Astrocyte (in vitro differentiated cells and primary cell): ENCODE measurements at places on chromosomes 2 and 18. TPM values are rescaled to one million over a fixed set of nuclear protein-coding genes. Genes with fewer than 3 reads are reported as not detected.
A peak's percentile ranks its signal among the peaks of the same experiment; 100 is the strongest.

DNA sequence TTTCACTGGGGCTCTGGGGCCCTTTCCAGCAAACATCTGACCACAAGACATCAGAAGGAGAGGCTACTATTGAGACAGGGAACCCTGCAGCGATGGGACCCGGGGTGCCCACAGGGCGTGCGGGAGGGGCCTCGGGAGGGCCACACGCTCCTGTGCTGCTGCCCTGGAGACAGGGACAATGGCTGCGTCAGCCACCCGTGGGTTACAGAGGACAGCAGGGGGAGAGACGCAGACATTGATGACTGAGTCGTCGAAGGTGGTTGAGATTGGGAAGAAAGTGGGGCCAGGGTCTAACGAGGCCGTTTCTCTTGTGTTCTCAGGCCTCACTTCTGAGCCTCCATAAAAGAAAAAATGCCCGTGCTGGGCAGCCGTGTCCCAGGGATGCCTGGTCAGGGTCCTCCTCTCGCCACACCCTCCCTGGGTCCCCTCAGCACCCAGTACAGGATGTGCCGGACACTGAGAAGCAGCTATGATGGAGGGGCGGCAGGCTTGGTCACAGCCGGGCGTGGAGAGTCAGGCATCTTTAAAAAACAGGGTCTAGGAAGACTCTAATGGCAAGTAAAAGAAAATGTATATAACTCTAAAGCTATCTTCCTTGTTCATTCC, 73.9 kb downstream of the NDUFA10 start:
- no peak for DNase-seq
- H3K4me1 ChIP-seq, result peaks cover 6% of the 10 kb centered on the region
- no peak overlapping the region for H3K27ac ChIP-seq
- no peak overlapping the region for H3K4me3 ChIP-seq

RAB31 gene
- 88.7 and 100 TPM in 2 replicates for total RNA-seq

DNA sequence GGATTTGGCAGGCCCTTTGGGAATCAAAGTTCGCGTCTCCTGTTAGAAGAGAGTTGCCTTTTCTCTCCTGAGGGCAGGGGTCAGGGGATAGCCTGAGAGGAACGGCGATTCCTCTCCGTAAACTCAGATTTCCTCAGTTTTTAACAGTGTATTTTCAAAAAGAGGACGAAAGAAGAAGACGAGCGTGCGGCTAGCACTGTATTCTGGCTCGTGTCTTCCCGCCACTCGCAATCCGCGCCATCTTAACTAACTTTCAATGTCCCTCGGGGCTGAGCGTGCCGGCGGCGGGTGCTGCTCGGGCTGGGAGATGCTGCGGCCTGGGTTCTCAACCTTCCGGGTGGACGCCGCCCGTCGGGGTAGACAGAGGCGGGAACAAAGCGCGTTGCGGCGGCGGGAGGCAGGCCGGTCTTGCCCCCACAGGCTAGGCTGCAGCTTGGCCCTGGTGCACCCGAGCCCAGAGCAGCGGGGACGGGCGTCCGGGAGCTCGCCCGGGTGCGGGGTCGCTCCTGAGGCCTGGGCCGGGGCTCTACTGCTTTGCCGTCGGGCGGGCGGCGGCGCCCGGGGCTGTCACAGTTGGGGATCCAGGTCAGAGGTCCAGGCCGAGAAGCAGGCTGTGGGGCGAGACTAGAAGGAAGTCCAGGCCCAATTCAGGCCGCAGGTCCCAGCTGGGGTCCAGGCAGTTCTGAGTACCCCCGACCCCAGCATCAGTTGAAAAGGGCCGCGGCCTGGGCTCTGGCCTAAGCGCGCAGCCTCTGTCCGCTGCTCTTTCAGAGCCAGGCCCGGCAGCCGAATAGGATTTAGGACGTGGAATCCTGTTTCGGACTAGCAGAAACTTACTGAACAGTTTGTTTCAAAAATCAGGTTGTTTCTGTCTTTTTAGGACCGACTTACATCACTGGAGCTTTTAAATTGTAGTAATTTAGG, 11.8 kb downstream of the TBR1 start:
- peaks cover 4% of the 10 kb centered on the region for H3K4me1 ChIP-seq
- no peak overlapping the region for H3K27ac ChIP-seq
- peaks cover 69% of the 10 kb centered on the region for H3K27me3 ChIP-seq
- DNase-seq, result no peak
- peak overlapping the region; percentile 48 for H3K4me3 ChIP-seq
- no peaks in the 10 kb centered on the region for H3K36me3 ChIP-seq

GRCh38 chr18:31783059-31783458, 22.4 kb upstream of the SLC25A52 start:
- H3K27ac ChIP-seq, result no peak overlapping the region
- no peak overlapping the region for H3K4me3 ChIP-seq
- no peaks in the 10 kb centered on the region for H3K4me1 ChIP-seq
- H3K36me3 ChIP-seq, result no peaks in the 10 kb centered on the region

DNA sequence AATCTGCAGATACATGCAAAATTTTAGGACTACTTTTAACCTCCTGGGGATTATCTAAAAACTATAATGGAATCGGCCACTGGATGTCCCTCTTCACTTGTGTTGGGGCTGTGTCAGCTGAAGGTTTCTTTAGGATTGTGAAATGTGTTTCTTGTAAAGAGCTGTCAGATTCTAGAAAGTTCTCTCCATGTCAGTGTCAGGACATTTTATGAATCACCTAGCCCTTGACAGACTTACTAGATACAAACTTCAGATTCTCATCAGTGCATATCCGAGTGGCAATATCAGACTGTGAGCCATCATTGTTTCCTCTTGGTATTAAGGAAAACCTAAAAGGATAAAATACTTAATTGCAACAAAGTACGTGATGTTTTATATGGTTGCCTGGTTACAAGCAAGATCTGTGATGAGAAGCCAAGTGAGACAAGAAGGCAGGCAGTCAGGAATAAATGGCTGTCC, 107.3 kb downstream of the CPS1 start:
- no peak overlapping the region for H3K4me3 ChIP-seq
- no peaks in the 10 kb centered on the region for H3K4me1 ChIP-seq
- no peaks in the 10 kb centered on the region for H3K27me3 ChIP-seq
- H3K27ac ChIP-seq, result no peak overlapping the region

DNA sequence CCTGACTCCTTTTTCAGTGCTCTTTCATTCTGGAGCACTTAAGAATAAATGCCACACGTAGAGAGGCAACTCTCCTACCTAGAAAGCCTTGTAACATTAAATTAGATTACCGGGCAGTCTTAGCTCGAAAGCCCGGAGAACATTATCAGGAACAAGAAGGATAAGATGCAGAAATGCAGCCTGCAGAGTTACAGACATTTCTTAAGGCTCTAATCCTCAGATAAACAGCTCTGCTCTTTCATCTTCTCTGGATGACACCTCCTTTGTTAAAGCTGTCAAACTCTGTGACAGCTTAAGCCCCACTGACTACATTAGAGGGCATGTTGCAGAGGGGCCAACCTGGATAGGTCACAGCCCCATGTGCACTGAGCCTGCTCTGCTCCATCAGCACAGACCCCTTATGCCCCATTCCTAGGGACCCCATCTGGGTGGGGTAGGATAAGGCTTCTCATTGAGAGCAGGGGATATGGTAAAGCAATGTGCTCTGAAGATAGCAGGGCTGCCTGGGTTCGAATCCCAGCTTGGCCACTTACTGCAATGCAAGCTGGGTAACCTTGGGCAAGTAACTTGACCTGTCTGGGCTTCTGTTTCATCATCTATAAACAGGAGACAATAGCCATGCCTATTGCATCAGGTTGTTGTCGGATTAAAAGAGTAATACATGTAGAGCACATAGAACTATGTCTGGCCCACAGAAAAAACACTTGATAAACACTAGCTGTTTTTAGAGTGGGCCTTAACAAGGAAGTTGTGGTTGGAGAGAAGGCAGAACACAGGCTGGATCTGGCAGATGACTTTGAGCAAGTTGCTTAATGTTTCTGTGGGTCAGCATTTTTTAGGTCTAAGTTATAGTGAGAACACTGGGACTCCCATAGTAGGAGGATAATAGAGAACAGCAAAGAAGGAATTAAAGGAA, 111.4 kb downstream of the THNSL2 start:
- no peak for DNase-seq
- H3K4me3 ChIP-seq, result no peak overlapping the region
- H3K27me3 ChIP-seq, result peaks cover 4% of the 10 kb centered on the region
- no peaks in the 10 kb centered on the region for H3K4me1 ChIP-seq
- no peak overlapping the region for H3K27ac ChIP-seq

GRCh38 chr2:136013955-136014354, 28.5 kb upstream of the DARS1 start:
- H3K27ac ChIP-seq, result no peak overlapping the region
- H3K36me3 ChIP-seq, result no peaks in the 10 kb centered on the region
- H3K27me3 ChIP-seq, result peaks cover 2% of the 10 kb centered on the region
- no peak for DNase-seq
- peaks cover 5% of the 10 kb centered on the region for H3K4me1 ChIP-seq
